EH (cell line): ENCODE measurements at places on chromosomes 1 and 21.

DNA sequence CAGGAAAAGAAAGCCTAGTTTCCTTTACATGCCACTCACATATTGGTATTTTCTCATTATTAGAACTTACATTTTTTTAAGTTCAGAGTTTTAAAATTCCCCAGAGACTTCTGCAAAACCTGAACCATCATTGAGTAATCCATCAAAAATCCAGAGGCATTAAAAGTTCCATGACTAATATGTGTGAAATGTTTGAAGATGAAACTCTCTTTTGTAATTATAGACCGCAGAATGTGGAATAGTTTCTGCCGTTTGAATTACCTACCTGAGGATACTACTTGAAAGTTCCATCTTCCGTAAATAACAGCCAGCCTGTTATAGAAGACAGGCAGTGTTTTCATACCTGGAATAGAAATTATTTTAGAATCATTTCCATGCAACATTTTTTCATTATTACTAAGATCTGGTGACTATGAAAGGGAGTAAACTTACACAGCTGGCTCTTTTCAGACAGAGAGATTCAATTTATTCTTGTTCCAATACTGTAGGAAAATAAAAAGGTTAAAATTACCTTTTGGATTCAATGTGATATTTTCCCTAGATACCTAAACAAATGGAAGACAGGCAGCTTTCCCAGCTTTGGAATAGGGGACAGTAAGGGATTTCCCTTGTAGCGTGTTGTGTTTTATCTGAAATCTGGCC, 131.4 kb downstream of the ST6GALNAC5 start:
- DNase-seq: peak; percentile 87

- peak; percentile 93 for DNase-seq
These were observed at the start of gene PEX19 for GRCh38 chr1:160284782-160285344. TSS of gene PEX19 (minus strand) at chr1:160285133. CDS start at chr1:160285124, 9 bp downstream.

DNA sequence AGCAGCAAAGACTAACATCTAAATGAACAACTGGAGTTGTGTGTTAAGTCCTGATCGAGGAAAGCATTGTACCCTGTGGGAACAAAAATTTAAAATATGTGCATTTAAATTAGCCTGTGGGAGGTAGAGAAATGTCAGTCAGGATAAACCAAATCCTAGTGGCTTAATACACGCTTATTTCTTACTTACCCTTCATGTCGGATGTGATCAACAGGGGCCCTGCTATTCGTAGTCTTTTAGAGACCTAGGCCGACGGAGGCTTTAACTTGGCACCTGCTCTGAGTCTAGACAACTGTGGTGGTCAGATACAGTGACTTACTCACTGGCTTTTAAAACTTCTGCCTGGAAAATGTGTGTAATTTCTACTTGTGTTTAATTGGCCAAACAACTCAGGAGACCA, 10.2 kb downstream of the GSTM3 start:
- DNase-seq: no peak

GRCh38 chr1:200108659-200109058, 81.1 kb downstream of the NR5A2 start:
- no peak for DNase-seq

GRCh38 chr1:234619071-234619480, 9.1 kb upstream of the IRF2BP2 start:
- DNase-seq: no peak

GRCh38 chr1:201294876-201295275, 11.6 kb downstream of the PKP1 start:
- no peak for DNase-seq

GRCh38 chr1:112706505-112707220, at the start of gene RHOC:
TSS of gene RHOC (minus strand) at chr1:112707127. CDS start at chr1:112703799, 3,328 bp downstream.
- DNase-seq: peak; percentile 78

- peak; percentile 39 for DNase-seq
These were observed 50.7 kb downstream of the ALG14 start for GRCh38 chr1:95021805-95022643.

DNA sequence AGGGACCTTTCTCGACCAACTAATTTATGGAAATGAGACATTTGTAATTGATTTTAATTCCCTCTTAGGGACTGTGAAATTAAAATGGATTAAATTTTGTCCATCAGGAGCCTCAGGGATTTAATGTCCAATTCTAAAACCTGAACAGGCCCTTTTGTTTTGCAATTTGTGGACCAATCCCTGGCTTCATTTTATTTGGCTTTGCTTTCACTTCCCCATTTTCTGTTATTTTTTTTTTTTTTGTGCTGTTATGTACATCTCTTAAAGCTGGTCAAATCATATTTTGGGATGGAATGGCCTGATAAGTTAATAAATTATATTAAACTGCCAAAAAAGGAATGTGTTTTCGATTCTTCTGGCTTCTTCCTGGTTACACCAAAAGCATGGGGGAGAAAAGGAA, 28.9 kb downstream of the ZSCAN20 start:
- no peak for DNase-seq
